ENCODE measurements at places on chromosomes 12 and 14.

DNA sequence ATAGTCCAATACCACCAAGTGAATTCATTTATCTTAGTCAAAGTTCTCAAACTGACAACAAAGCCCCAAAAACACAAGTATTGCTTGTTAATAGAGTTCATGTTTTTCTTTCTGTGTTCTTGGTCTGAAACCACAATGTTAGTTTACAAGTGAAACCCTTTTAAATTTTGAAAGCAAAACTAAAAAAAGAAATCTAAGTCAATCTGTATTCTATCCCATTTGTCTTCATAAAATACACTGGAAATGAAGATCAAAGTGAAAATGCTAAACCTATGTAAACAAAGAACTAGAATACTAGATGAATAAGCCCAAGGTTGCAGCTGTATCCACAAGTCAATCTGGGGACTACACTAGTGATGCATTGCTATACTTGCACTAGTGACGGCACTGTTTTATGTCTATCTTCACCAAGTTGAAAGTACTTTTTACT lies 10.4 kb downstream of the MAP4K5 start:
- DNase-seq = peak; percentile 76

- no peak for DNase-seq
Measured at GRCh38 chr12:5691943-5692342, 253.1 kb downstream of the ANO2 start.

DNA sequence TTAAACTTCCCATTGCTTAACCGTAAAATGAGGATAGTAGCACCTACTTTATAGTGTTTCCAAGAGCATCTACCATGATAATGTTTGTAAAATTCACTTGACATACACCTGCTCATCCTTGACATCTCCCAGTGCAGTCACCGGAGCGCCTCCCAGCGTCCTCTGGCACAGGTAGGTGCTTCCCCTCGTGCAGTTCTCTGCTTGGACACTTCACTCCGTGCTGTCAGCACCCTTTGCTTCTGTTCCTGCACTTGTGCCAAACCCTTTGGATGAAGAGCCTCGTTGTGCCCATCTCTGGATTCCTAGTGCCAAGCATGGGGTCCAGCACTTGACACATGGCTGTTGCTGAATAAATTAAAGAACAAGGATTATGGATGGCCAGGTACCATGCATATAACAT lies 28.3 kb downstream of the ETV6 start:
- no peak for DNase-seq

GRCh38 chr12:47841501-47841900 lies 21.8 kb upstream of the HDAC7 start:
- no peak for DNase-seq

Measured in iris pigment epithelial cell (primary cell).